EH (cell line): ENCODE measurements at places on chromosomes 1 and 21.

DNA sequence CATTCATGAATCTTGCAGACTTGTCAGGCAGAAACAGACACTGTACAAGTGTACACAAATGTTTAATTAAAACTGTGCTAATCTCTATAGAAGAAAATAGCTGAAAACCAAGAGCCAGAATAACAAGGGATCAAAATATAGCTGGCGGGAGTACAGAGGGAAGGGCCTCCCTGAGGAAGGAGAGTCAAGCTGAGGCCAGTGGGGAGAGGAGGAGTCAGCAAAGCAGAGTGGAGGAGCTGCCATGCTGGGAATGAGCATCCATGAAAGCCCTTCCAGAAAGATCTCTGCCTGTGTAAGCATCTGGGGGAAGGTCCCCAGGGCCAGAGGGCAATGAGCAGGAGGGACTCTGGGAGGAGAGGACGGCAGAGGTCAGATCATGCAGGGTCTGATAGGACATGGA is 15.1 kb downstream of the SLAMF8 start:
- no peak for DNase-seq

DNA sequence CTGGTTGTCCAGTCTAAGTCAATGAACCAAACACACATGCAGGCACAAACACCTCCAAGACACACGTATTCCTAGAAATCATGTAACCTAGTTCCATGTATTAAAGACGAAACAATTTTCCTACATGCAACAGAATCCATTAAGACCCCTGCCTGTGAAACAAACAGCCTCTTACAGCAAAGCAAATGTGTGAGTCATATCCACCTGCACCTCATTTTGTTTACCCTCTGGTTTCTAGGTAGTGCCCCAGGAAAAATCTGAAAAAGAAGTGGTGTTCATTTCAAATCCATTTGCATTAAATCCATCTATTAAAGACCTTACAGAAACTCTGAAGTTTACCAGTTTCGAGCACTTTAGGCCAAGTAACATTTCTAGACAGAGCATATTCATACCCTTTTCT is 74.1 kb downstream of the VCAM1 start:
- no peak for DNase-seq

DNA sequence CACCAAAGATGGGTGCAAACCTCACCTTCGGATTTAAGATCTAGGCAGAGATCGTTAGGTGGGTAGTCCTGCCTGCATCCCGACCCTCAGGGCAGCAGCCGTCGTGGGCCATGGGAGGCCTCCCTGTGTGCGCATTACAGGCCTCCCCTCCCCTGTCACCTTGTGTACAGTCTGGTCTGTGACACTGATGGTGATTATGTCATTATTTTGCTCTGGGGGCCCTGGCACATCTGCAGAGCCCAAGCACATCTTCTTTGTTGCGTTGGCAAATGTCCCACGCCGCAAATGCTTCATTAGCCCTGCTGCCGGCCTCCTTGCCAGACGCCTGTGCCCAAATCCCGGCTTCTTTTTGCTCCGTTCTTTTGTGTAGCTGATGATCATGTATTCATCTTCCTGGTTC is 31.7 kb downstream of the PROX1 start:
- DNase-seq: no peak

- DNase-seq: no peak
Measured at GRCh38 chr1:14310476-14310875, 288.0 kb upstream of the KAZN start.

- no peak for DNase-seq
Measured at GRCh38 chr1:37661401-37661800, 26.7 kb upstream of the RSPO1 start.

DNA sequence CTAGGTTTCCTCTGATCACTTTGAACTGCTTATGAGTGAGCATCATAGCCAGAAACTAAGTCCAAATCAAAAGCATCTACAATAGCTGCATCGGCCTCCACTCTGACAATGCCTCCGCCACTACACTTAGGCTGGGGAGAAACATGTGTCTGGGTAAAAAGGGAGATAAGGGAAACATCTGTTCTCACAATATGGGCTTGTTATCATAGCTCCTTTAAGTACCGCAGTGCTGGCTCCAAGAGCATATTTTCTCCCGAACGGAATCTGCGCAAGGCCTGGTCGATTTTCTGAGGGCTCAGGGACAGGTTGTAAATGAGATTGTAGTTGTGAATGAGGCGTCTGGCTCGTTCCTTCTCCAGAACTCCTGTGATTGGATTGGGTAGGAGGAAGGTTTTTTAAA is 63.9 kb upstream of the CYP2J2 start:
- DNase-seq: no peak

DNA sequence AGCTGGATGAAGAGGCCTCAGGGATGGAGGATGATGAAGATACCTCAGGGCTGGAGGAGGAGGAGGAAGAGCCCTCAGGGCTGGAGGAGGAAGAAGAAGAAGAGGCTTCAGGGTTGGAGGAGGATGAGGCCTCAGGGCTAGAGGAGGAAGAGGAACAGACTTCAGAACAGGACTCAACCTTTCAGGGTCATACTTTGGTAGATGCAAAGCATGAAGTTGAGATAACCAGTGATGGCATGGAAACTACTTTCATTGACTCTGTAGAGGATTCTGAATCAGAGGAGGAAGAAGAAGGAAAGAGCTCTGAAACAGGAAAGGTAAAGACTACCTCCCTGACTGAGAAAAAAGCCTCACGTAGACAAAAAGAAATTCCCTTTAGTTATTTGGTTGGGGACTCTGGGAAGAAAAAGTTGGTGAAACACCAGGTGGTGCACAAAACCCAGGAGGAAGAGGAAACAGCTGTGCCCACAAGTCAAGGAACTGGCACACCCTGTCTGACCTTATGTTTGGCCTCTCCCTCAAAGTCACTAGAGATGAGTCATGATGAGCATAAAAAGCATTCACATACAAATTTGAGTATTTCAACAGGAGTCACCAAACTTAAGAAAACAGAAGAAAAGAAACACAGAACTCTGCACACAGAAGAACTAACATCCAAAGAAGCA is 15.4 kb downstream of the L1TD1 start:
- peak; percentile 22 for DNase-seq

DNA sequence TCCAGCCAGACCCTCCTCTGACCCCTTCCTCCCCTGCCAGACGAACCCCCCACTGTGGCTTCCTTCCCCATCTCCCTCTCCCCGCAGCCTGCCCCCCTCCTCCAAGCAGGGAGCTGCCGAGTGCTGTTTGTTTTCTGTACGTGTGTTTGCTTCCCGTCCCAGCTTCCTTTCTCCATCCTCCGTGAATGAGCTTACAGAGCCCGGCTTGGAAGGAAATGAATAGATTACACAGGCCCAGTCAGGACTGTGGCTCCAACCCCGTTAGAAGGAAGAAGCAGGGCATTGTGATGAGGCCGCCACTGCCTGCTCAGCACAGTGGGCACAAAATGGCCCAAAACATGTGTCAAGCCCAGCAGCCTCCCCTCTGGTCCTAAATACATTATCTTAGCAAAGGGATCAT is 123.2 kb downstream of the IGSF21 start:
- DNase-seq: no peak

DNA sequence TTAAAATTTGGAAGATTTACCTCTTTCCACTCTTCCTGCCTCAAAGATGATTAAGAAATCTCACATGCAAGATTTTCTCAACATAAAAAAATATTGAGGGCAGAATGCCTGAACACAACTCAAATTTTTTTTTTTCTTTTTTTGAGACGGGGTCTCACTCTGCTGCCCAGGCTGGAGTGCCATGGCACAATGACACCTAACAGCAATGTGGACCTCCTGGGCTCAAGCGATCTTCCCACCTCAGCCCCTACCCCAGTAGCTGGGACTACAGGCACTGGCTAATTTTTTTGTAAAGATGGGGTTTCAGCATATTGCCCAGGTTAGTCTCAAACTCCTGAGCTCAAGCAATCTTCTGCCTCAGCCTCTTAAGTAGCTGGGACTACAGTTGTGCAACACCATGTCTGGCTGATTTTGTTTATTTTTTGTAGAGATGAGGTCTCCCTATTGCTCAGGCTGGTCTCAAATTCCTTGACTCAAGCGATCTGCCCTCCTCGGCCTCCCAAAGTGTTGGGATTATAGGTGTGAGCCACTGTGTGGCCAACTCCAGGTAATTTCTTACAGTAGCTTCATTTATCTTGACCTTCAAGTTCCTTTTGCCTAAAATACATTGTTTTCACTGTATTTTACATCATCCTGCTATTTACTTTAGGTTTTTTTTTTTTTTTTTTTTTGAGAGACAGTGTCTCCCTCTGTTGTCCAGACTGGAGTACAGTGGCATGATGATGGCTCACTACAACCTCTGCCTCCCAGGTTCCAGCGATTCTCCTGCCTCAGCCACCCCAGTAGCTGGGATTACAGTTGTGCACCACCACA is 10.4 kb downstream of the NUCKS1 start:
- peak; percentile 84 for DNase-seq

- peak; percentile 83 for DNase-seq
Measured at GRCh38 chr1:150974580-150975478, at the start of gene CERS2. TSS of gene CERS2 (minus strand) at chr1:150974835. CDS start at chr1:150969090, 5,745 bp downstream.
